ENCODE measurements at places on chromosomes 1 and 21.

GRCh38 chr1:30609336-30609998, 113.9 kb downstream of the MATN1 start:
- DNase-seq = no peak

DNA sequence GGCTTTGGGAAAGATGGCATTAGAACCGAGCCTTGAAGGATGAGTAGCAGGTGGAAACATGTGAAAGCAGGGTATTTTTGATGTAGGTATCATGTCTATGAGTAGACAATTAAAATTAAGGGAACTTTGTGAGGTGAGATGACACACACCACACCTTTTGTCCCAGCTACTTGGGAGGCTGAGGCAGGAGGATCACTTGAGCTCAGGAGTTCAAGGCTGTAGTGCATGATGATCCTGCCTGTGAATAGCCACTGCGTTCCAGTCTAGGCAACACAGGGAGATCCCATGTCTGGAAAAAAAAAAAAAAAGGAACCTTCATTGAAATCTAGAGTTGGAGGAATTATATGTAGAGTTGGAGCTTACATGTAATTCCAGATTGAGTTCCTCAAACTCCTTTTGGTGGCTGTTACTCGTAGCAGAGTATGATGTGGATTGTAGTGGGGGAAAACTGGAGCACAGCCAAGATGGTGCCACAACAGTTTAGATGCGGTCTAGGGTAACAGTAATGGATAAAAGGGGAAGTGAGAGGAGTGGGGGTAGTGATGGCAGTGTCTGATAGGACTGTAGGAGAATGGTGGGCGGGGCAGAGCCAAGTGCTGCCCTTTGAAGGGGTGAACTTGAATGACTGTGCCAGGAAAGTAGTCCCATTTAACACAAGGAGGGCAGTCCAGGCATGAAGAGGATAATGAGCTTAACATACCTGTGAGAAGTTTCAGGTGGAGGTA, 17.4 kb downstream of the AK4 start:
- DNase-seq = no peak

DNA sequence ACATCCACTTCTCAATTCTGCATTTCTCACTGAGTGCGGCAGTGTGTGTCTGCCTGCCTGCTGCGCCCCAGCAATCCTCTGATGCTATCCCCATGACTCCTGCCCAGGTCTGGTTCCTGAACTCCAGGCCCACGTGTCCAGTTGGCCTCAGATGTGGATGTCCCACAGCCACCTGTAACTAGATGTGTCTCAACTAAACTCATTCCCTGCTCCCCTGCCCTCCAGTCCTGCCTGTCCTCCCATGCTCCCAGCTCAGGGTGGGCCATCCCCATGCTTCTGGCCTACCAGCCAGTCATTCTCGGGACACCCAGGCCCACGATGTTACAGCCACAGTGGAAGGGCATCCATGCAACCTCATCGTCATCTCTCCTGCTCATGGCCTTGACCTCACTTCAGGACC, 76.8 kb downstream of the STUM start:
- no peak for DNase-seq

DNA sequence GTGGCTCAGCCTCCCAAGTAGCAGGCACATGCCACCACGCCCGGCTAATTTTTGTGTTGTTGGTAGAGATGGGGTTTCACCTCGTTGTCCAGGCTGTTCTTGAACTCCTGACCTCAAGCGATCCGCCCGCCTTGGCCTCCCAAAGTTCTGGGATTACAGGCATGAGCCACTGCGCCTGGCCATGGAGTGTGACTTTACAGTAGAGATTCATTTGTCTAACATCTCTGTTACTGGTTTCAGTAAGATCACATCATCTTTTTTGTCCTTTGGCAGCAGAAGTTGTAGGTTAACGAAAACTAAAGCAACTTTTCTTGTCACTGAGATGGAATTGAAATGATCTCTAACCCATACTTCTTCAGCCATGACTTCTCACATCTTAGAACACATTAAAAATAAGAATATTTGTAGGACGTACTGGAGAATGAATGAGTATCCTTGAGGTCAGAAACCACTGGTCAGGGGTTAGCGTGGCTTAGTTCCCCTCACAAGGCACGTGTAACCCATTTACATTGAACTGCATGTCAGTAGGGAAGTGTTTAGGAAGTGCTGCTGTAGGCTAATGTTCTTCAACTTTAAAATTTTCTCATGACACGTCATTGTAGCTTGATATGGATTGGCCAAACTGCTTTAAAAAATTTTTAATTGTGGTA, 75.9 kb downstream of the CAMTA1 start:
- no peak for DNase-seq

GRCh38 chr1:54980046-54980527, 341 bp upstream of the TMEM61 start:
- no peak for DNase-seq

DNA sequence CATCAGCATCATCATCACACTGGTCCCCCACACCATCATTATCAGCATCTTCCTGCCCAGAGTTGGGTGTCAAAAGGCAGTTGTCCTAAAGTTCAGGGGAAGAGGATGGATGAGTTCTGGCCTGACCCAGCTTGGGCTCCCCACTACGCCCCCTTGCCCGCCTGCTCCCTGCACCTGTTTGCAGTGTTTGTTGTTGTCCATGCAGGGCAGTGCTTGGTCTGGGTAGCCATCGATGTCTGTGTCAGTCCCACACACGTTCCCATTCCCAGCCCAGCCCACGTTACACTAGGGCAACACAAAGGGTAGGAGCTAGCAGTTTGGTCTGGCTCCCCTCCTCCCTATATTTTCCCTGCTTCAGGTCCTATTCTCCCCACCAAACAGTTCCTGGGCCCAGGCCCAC, 6.8 kb downstream of the THBS3 start:
- DNase-seq = no peak

- no peak for DNase-seq
Observed at GRCh38 chr1:202210385-202210784, 16.8 kb downstream of the LGR6 start.

All from stimulated activated CD4-positive, alpha-beta T cell treated with anti-CD3 and anti-CD28 coated beads, Interleukin-15, amount 100 ng/mL, for 1 hour (primary cell).